Fibroblast of skin of left quadriceps (primary cell): ENCODE measurements at places on chromosomes 5 and 9.

DNA sequence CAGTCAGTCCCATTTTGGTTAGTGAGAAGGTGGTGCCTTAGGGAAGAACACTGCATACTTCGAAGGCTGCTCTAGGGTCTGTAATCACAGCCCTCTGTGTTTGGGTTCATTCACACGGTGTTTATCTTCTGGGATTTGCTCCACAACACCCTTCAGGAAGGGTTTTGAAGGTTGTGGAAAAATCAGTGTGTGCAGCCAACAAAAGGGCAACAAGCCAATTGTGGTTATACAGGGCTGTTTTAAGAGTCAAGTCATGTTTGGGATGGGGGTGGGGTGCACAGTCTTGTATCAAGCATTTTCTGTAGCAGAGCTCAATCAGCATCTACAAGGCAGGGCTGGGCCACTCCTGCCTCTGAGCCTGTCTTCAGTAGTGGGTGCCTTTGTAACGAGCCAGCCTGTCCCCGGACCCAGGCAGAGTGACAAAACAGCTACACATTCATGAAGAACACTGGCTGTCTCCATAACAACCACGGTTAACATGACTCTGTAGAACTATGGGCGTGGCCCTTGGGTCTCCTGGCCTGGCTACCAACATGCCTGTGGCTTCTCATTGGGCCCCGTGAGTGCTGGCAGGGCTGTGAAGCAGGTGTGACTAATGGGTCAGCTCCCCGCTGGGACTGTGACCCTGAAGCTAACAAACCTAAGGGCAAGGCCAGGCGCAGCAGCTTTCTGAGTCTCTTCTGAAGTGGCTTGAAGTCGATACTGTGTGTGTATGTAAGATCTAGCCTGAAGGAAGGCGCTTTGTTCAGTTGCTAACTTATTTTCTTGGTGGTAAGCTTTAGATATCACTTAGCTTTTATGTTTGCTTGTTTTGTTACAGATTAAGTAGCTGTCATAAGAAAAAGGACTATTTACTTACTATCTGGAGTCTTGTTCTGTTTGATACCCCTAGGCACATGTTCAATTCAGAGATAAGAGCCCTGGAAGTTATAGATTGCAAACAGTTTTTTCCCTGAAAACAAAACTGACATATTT lies 27.9 kb upstream of the GOLM1 start:
- peak; percentile 48 for DNase-seq

- no peak for DNase-seq
These were observed 483.7 kb upstream of the PIK3R1 start for GRCh38 chr5:67731886-67732285.

DNA sequence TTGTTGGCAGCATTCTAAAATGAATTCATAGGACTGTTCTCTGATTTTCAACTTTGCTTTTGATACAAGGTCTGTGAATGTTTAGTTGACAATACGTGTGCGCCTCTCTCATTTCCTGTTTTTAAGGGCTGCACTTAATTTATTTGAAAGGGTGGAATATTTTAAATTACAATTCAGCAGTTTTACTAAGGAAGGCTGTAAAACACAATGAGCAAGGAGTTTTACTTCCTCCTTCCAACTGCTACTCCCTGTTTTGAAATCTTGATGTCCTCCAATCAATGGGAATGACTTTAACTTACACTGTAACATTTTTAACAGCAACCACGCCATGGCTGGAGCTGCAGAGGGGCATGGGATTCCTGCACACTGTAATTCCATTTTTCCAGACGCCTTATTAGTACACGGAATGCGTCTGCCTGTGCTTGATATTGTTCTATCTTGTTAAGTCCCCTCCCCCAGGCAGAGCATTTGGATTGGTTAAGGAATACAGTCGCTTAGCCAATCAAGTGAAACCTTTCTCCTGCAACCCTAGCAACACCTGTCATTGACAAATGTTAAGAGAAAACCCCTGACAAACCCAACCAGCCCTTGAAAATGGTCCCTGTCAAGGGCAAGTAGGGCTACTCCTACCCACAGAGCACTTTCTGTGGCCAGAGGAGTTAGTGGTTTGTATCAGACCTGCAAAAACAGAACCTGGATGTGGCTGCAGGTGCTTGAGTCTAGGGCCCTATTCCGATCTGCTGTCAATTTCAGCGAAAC lies 12.5 kb upstream of the ZSWIM6 start:
- no peak for DNase-seq

- DNase-seq: no peak
These were observed 287.1 kb upstream of the ZNF462 start for GRCh38 chr9:106575823-106576222.

DNA sequence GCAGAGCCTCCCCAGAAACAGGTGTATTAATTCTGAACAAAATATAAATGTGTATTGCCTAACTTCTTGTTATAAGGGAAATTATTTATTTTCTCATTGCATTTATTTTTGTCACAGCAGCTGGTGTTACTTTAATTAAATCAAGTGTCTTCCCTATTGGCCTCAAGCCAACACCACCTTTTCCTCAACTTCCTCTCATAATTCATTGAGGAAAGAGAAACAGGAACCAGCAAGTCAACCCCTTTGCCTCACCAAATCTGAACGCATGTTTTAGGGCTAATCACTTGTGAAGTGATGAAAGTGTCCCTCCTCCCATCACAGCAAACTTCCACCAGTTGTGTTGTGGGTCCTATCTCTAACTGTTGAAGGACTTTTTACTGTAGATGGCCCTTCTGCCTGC lies 73.1 kb downstream of the DIRAS2 start:
- DNase-seq: no peak

DNA sequence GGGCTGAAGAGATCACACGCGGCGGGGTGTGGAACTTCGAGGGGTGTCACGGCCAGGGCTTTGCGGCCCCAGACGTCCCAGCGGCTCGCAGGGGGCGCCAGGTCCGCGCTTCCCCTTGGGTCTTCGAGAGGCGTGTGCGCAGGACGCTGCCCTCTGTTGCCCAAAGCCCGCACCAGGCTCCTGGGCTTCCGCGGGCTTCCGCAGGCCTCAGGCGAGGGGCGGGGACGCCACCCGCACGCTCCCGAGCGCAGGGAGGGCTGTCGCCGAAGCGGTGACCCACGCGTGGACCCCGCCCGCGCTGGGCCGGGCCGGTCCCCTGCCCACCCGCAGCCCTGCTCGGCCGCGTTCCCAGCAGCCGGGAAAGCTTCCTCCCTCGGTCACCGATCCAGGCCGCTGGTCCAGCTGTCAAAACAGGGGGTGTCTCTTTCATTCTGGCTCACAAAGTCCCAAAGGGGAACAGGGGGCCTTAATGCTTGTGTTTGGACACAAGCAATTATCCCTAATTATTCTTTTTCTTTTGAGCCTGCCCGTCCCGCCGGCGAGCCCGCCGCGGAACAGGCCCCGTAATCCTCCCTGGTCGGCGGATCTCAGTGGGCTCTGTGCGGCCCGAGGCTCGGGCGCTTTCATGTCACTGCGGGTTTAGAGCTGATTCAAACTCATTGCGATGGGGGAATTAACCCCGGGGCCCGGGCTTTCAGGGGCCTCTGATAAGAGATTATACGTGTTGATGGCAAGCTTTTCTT lies 60.6 kb downstream of the TMEM174 start:
- no peak for DNase-seq

- DNase-seq: peak; percentile 58
These were observed 39.3 kb upstream of the RAD23B start for GRCh38 chr9:107243742-107244141.
